Panc1 (cell line): ENCODE measurements at places on chromosomes 1 and 21.

DNA sequence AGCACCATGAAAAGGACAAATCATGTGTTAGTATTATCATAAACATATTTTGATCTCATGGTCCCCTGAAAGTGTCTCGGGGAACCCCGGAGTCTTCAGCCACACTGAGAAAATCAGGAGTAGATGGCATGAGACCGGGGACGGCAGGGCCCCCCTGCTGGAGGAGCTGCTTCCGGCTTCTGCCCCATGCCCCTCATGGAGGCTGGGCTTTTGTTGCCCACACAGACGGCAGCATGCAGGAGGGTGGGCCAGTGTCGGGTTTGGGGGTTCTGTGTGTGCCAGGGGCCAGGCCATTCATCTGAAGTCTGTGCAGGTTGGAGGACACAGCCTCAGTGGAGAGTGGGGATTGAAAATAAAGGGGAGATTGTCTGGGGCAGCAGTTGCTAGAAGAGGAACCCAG is 75.1 kb upstream of the CD34 start:
- H3K36me3 ChIP-seq, result no peaks in the 10 kb centered on the region
- no peak for DNase-seq
- peaks cover 6% of the 10 kb centered on the region; the same call in 1 of the 2 replicates for H3K27me3 ChIP-seq
- no peaks in the 10 kb centered on the region for H3K4me1 ChIP-seq
- no peak overlapping the region for H3K4me3 ChIP-seq
- no peak overlapping the region for H3K27ac ChIP-seq

GRCh38 chr1:16989676-16990391 is 9.4 kb upstream of the MFAP2 start:
- no peaks in the 10 kb centered on the region; the same call in 1 of the 2 replicates for H3K4me1 ChIP-seq
- no peak overlapping the region for H3K27ac ChIP-seq
- H3K36me3 ChIP-seq, result no peaks in the 10 kb centered on the region
- no peaks in the 10 kb centered on the region for H3K27me3 ChIP-seq
- H3K4me3 ChIP-seq, result no peak overlapping the region
- no peak for DNase-seq

DNA sequence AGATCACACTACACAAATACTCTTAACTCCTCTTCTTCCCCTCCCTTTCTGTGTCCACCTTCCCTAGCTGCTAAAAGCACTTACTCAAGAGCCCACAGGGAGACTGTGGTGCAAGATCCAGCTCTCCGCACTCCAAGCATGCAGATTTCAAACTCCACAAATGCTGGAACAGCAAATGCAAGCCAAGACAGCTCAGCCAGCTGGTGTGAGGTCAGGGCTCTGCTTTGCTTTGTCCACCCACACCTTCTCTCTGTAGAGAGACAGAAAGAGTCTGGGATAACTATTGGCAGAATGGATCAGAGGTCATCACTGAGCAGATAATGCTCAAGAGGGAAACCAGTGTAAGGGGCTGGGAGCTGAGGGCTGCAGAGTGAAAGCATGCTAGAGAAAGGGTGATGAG is 45.2 kb upstream of the DPT start:
- no peaks in the 10 kb centered on the region for H3K27me3 ChIP-seq
- no peak overlapping the region for H3K27ac ChIP-seq
- no peaks in the 10 kb centered on the region for H3K4me1 ChIP-seq
- H3K4me3 ChIP-seq, result no peak overlapping the region

DNA sequence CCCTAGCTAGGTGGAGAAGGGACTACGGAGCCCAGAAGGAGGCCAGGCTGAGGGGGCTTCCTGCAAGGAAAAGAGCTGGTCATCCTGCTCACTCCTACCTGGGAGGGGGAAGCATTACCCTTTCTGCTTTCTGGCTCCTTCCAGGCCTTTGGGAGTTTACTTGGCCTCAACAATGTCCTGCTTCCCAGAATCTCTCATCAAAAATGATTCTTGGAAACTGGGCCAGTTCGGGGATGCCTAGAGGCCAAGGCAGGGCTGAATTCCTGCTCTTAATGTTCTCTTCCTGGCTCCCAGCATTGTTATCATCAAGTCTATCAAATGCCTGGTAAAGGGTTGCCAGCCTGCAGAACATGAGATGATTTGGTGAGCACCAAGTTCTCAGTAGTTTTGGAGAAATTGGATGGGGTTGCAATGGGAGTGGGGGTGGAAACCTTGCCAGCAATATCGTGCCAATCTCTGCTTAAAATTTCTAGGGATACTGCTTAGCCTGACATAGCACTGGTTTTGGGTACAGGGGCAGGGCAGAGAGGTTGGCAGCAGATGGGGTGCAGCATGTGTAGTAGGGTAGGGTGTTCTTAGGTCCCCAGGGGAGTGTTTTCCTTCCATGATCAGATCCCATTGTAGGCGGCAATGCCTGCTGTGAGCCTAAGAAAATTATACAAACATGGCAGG is 7.7 kb upstream of the PAFAH2 start:
- H3K36me3 ChIP-seq, result no peaks in the 10 kb centered on the region
- no peak overlapping the region for H3K4me3 ChIP-seq
- no peak for DNase-seq
- no peaks in the 10 kb centered on the region for H3K4me1 ChIP-seq
- H3K27ac ChIP-seq, result no peak overlapping the region
- H3K27me3 ChIP-seq, result no peaks in the 10 kb centered on the region

- H3K4me3 ChIP-seq, result no peak overlapping the region
- no peak overlapping the region for H3K27ac ChIP-seq
- H3K27me3 ChIP-seq, result no peaks in the 10 kb centered on the region
- no peak for DNase-seq
Measured at GRCh38 chr1:174230399-174230798, 71.1 kb downstream of the RABGAP1L start.

DNA sequence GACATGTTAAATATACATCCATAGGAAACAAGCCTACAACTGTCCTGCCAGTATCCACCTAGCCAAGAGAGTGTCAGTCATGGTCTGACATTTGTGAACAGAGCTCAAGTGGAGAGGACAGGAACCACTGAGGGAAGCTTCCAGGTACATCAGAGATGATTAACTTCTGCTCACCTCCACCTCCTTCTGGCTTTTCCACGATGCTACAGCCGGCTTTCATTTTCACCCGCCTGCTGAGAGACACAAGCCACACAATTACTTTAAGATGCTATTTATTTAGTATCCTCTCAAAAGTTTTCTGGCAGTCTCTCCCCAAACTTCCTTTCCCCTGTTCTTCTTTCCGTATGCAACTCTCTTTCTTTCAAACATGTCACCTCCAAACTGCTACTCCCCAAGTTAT is 2.1 kb downstream of the ETV3 start:
- H3K4me1 ChIP-seq, result peaks cover 18% of the 10 kb centered on the region
- H3K27me3 ChIP-seq, result no peaks in the 10 kb centered on the region; the same call in 1 of the 2 replicates
- H3K4me3 ChIP-seq, result no peak overlapping the region

GRCh38 chr21:30249936-30250335 is 32.8 kb downstream of the KRTAP24-1 start:
- no peak overlapping the region for H3K4me3 ChIP-seq
- no peaks in the 10 kb centered on the region for H3K36me3 ChIP-seq
- H3K4me1 ChIP-seq, result no peaks in the 10 kb centered on the region
- H3K27ac ChIP-seq, result no peak overlapping the region
- H3K27me3 ChIP-seq, result no peaks in the 10 kb centered on the region

- no peak overlapping the region for H3K27ac ChIP-seq
- H3K36me3 ChIP-seq, result no peaks in the 10 kb centered on the region
- H3K4me1 ChIP-seq, result no peaks in the 10 kb centered on the region
- no peak for DNase-seq
- H3K4me3 ChIP-seq, result no peak overlapping the region
- no peaks in the 10 kb centered on the region for H3K27me3 ChIP-seq
Measured at GRCh38 chr1:89732643-89733222, 88.1 kb upstream of the LRRC8D start.

DNA sequence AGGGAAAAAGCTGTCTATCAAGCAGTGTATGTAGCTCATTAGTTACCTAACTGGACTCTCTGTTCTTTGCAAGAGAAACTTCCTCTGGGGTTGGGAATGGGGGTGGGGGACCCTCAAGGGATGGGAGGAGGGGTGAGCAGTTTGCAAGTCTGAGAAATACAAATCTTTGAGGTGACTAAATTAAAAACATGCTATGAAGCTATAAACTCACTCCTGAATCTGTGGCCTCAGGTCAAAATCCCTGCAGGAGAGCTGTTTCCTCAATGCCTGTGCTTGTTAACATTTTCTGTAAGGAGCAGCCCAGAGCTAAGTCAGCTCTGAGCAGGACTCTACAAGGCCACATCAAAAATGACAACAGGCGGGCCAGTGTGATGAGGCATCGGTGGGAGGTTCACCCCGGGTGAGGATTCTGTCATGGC is 32.8 kb upstream of the PTPRC start:
- no peak overlapping the region for H3K27ac ChIP-seq
- no peaks in the 10 kb centered on the region for H3K36me3 ChIP-seq
- H3K27me3 ChIP-seq, result no peaks in the 10 kb centered on the region
- no peak for DNase-seq
- H3K4me1 ChIP-seq, result no peaks in the 10 kb centered on the region

- H3K27me3 ChIP-seq, result peaks cover 2% of the 10 kb centered on the region; the same call in 1 of the 2 replicates
- no peak overlapping the region for H3K4me3 ChIP-seq
- DNase-seq, result no peak
- no peak overlapping the region for H3K27ac ChIP-seq
Measured at GRCh38 chr1:209882942-209883340, 55.1 kb upstream of the SYT14 start.

- no peaks in the 10 kb centered on the region for H3K4me1 ChIP-seq
- no peak overlapping the region for H3K27ac ChIP-seq
- H3K36me3 ChIP-seq, result no peaks in the 10 kb centered on the region
- DNase-seq, result no peak
Measured at GRCh38 chr1:93414749-93415148, 33.2 kb upstream of the FNBP1L start.

DNA sequence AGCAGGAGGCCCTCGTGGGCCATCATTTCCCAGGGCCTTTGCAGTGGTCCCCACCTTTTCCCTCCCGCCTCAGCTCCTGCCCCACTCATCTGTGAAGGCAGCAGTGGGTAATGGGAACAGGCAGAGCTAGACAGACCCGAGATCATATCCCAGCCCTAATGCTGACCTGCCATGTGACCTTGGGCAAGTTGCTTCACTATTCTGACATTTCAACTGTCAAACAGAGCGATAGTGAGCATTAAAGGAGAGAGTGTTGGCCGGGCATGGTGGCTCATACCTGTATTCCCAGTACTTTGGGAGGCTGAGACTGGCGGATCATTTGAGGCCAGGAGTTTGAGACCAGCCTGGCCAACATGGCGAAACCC is 51.7 kb downstream of the RPS6KA1 start:
- H3K27me3 ChIP-seq, result no peaks in the 10 kb centered on the region
- H3K27ac ChIP-seq, result no peak overlapping the region
- no peak for DNase-seq
- no peaks in the 10 kb centered on the region for H3K4me1 ChIP-seq
- H3K36me3 ChIP-seq, result no peaks in the 10 kb centered on the region

- no peak overlapping the region for H3K27ac ChIP-seq
- H3K36me3 ChIP-seq, result no peaks in the 10 kb centered on the region
- no peak overlapping the region for H3K4me3 ChIP-seq
- H3K27me3 ChIP-seq, result no peaks in the 10 kb centered on the region
- no peaks in the 10 kb centered on the region for H3K4me1 ChIP-seq
Measured at GRCh38 chr1:221487781-221488524, 253.9 kb downstream of the DUSP10 start.

- peaks cover 61% of the 10 kb centered on the region for H3K4me1 ChIP-seq
- peak overlapping the region; percentile 55; the same call in 1 of the 2 replicates for H3K27ac ChIP-seq
- no peak overlapping the region for H3K4me3 ChIP-seq
- no peaks in the 10 kb centered on the region for H3K27me3 ChIP-seq
- no peaks in the 10 kb centered on the region for H3K36me3 ChIP-seq
Measured at GRCh38 chr1:206713070-206713469, 28.4 kb downstream of the MAPKAPK2 start.

DNA sequence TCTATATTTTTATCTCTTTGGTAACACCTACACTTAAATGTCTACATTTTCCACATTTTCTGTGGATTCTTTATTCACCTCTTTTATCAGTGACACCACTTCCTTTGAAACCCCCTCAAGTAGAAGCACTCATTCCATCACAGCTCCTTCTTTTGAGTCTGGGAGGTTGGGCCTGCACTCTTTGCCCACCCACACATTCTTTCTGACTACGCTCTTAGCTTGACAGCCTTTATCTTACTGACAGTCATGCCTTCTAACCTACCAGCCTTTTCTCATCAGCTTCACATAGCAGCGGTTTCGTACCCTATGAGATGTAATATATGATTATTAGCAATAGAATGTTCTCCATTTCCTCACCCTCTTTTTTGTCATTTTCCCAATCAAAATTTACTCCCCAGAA is 151.9 kb downstream of the TNFSF18 start:
- no peak overlapping the region for H3K27ac ChIP-seq
- no peak for DNase-seq
- no peaks in the 10 kb centered on the region for H3K27me3 ChIP-seq
- no peaks in the 10 kb centered on the region for H3K4me1 ChIP-seq

- H3K4me1 ChIP-seq, result 0 out of 2 replicates have a peak, but pooled peaks cover 5% of the 10 kb centered on the region
- H3K27ac ChIP-seq, result no peak overlapping the region
- DNase-seq, result no peak
- H3K27me3 ChIP-seq, result no peaks in the 10 kb centered on the region
Measured at GRCh38 chr1:23466423-23466989, 17.5 kb downstream of the ASAP3 start.

DNA sequence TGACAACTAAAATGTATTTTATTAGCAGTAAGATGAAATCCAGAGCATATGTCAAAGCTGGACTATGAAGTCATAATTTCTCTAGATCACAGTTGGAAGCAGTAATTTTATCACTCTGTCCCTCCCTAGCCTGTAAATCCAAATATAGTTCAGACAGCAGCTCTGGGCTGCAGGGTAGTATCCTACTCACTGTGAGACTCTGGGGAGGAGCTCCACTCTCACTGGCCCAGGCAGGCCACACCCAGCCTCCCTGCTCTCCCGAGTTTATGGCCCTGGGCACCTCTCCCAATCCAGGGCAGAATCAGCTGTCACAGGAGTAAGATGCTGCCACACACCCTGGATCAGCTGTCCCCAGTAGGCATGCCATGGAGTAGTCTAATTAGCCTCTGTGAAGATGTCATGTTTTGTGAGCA is 131.1 kb downstream of the HLCS start:
- H3K36me3 ChIP-seq, result no peaks in the 10 kb centered on the region
- H3K4me3 ChIP-seq, result no peak overlapping the region
- no peaks in the 10 kb centered on the region for H3K4me1 ChIP-seq
- H3K27me3 ChIP-seq, result no peaks in the 10 kb centered on the region
- no peak for DNase-seq

GRCh38 chr1:95071539-95071938 is 1.2 kb downstream of the ALG14 start:
- no peak overlapping the region; the same call in 1 of the 2 replicates for H3K27ac ChIP-seq
- no peak for DNase-seq
- no peaks in the 10 kb centered on the region for H3K36me3 ChIP-seq
- H3K4me1 ChIP-seq, result no peaks in the 10 kb centered on the region
- H3K4me3 ChIP-seq, result peak overlapping the region; percentile 65

DNA sequence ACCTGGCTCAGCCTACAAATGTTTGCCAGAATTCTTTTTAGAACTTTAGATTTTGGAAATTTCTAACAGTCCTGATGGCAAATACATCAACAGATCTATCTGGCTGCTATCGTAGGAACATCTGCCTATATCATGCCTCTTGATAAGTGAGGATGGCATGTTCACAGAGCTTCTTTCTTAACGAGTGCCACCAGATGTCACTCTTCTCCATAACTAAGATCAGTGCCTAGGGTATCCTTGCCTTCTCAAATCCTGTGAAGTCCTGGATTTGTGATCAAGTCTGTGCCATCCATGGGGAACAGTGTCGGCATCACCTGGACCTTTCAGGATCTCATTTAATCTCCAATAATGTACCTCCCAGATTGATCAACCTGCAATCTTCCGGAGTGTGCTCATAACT is 36.5 kb upstream of the CD5L start:
- H3K4me1 ChIP-seq, result no peaks in the 10 kb centered on the region
- peaks cover 2% of the 10 kb centered on the region for H3K27me3 ChIP-seq
- DNase-seq, result peak; percentile 18
- no peak overlapping the region for H3K27ac ChIP-seq
- H3K4me3 ChIP-seq, result no peak overlapping the region
- no peaks in the 10 kb centered on the region for H3K36me3 ChIP-seq

GRCh38 chr1:238772322-238772721 is 614.0 kb upstream of the CHRM3 start:
- H3K4me3 ChIP-seq, result no peak overlapping the region
- H3K27me3 ChIP-seq, result no peaks in the 10 kb centered on the region
- DNase-seq, result no peak
- no peaks in the 10 kb centered on the region for H3K4me1 ChIP-seq
- H3K36me3 ChIP-seq, result no peaks in the 10 kb centered on the region
